ENCODE measurements at places on chromosomes 2 and 18.

DNA sequence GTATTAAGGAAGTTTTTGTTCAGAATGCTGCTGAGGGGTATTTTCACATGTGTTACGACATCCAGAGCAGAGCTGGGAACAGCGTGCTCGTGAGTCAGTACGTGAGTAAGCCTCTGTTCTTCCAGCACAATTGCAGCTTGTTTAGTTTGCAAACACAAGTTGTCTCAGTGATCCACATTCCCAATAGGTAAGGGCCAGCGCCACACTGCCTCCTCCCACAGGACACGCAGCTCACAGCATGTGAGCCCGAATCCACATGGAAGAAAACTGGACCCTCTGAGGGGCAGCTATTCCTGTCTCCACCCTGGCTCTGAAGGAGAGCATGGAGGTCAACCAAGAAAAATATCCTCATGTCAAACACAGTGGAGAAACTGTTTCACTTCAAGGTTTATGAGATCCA, 173.9 kb upstream of the PID1 start:
- DNase-seq = no peak

DNA sequence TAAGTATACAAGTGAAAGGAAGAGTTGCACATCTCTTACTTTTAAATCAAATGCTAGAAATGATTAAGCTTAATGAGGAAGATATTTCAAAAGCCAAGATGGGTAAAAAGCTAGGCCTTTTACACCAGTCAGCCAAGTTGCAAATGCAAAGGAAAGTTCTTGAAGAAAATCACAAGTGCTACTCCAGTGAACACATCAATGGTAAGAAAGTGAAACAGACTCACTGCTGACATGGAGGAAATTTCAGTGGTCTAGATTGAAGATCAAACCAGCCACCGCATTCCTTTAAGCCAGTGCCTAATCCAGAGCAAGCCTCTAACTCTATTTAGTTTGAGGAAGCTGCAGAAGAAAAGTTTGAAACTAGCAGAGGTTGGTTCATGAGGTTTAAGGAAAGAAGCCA, 79.1 kb downstream of the RBBP8 start:
- no peak for DNase-seq

DNA sequence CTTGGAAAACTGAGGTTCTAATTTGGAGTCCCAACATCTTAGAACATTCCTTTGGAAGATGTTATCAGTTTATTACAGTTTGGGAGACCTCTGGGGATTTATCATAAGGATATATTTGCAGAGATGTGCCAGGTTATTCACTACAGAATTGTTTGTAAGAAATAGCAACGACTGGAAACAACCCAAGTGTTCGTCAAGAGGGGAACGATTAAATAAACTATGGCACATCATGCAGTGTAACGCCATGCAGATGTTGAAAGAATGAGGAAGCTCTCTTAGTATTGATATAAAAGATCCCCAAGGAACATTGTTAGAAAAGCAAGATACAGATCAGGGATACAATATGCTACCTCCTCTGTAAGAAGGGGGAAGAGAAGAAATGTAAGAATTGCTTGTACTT, 210.6 kb downstream of the TMEM247 start:
- DNase-seq = no peak

- no peak for DNase-seq
Observed at GRCh38 chr2:204177251-204177976, 240.9 kb downstream of the ICOS start.

GRCh38 chr2:10035053-10035422, 8.3 kb upstream of the KLF11 start:
- DNase-seq = no peak

All from NK-92 treated with Interleukin-12 subunit alpha and Interleukin-12 subunit beta, amount 100 ng/mL, for 24 hours (cell line).